Stimulated activated naive CD4-positive, alpha-beta T cell treated with Interleukin-2 at 50 U/mL for 16 hours (primary cell): ENCODE measurements at places on chromosomes 1 and 21.
A peak's percentile ranks its signal among the peaks of the same experiment; 100 is the strongest.

GRCh38 chr1:116256875-116257274, 116.2 kb upstream of the ATP1A1 start:
- DNase-seq = no peak

GRCh38 chr1:53593758-53594380, 134.7 kb downstream of the DMRTB1 start:
- DNase-seq = no peak

GRCh38 chr1:87197156-87197555, 131.5 kb upstream of the LMO4 start:
- no peak for DNase-seq

DNA sequence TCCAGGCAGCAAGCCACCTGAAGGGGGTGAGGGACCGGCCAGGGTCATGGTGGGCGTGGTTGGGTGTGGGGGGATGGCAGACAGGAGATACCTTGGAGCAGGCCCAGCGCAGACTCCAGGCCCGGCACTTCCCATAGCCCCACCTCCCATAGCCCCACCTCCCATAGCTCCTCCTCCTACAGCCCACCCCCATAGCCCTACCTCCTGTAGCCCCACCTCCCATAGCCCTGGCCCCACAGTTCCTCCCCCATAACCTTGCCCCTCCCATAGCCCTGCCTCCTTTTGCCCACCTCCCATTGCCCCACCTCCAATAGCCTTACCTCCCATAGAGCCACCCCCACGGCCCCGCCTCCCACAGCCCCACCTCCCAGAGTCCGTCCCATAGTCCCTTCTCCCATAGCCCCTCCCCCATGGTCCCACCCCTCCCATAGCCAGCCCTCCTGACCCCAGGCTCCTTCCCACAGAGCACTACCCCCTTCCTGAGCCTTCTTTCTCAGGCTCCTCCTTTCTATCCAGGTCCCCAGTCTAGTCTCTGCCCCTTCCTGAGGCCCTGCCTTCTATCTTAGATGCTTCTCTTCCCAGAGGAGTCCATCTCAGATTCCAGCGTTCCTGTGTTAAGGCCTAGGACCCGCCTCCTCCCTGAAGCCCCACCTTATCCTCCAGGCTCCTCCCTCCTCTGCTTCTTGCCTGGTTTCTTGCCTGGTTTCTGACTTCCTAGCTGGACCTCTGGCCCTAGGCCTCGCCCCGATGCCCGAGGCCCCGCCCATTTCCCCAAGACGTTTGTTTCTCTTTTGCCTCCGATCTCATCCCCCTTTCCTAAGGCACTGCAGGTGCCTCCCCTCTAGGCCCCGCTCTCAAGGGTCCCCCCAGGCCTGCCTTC, 46.8 kb downstream of the PTPRU start:
- no peak for DNase-seq

DNA sequence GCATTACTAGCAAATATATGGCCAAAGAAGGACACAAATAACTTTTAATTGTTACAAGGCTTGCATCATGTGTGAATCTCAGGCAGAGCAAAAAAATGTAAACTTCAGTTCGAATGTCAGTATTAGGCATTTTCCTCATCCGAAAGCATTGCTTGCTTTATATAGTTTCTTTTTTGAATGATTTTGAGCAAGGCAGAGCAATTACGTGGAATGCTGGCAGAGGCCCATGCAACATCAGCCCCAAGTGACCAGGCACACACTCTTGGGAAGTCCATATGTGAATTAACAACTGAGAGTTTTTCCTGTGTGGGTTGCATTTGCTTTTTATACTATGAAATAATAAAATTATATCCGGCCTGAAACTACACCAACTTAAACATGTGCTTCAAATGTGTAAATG, 274.8 kb downstream of the PTPRC start:
- DNase-seq = no peak

GRCh38 chr1:145979746-145980456, 15.4 kb downstream of the POLR3GL start:
- DNase-seq = no peak

DNA sequence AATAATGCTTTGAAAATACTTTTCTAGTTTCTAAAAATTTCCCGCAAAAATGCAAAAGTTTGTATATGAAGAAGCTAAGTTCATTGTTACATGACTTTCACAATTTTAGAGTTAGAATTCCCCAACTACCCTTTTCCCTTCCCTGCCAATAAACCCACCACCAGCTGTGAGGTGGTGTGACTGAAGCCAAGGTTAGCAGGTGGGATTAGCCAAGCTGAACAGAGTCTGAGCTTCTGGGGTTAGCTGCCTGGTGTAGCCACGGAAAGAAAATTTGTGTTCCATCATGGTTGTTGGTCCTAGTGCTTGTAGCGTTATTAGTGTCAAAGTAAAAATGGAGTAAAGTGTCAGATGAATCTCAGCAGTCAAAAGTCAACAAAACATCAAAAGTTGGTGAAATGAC, 110.9 kb downstream of the ASTN1 start:
- DNase-seq = no peak

GRCh38 chr1:210949039-210949438, 184.9 kb downstream of the KCNH1 start:
- no peak for DNase-seq

- no peak for DNase-seq
Measured at GRCh38 chr21:28068455-28069358, 924.0 kb downstream of the LTN1 start.

- DNase-seq = no peak
Measured at GRCh38 chr1:242854466-242854865, 330.0 kb upstream of the PLD5 start.

GRCh38 chr21:40625991-40626390, 221.0 kb downstream of the DSCAM start:
- no peak for DNase-seq

- DNase-seq = peak; percentile 2
Measured at GRCh38 chr1:150006881-150007421, 3.6 kb downstream of the OTUD7B start.

DNA sequence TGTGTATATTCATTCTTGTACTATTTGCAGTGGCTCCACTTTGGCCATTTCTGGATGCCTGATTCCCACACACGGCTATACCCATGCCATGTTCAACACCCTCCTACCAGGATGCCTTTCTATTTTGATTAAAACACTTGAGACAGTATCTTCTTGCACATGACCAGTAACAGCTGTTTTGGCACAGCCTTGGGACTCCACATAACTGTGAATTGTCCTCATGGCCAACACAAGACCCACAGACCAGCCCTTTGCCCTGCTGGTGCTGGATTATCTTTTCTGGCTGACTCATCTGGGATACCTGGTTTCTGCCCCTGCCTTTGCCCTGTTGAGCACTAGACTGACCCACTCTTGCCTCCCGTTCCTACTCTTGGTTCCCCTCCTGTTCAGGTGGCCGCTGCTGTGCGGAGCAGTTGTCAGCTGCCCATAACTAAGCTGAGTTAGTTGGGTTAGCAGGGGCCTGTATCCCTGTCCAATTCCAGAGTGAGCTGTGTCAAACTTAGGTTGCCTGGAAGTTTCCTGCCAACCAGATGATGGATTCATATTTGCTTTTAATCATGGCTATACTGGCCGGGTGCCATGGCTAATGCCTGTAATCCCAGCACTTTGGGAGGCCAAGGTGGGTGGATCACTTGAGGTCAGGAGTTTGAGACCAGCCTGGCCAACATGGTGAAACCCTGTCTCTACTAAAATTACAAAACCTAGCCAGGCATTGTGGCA, 10.8 kb upstream of the EYA3 start:
- no peak for DNase-seq

DNA sequence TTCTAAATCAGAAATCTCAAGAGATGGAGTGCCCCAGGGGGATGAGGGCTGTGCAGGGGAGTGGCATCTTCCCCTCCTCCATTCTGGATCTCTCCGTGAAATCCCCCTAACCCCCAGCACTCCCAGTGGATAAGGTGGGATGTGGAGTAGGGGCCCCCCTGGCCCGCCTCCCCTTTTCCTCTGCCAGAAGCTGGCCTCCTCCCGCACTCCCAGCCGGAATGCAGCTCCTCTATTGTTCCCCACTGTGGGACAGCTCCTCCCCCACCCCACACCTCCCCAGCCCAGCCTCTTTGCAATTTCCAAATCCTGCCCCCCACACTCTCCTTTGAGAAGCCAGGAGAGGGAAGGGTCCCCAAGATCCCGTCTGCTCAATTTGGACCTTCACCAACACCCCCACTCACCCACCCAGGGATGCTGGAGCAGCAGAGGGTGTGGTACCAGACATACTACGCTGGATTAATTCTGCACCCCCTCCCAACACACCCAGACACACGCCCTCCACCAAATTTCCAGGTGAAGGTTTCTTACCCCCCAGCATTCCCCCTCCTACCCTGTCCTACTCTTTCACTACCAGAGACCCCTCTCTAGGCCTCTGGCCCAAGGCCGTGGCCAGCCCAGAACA, 1.9 kb downstream of the MEX3A start:
- DNase-seq = no peak

DNA sequence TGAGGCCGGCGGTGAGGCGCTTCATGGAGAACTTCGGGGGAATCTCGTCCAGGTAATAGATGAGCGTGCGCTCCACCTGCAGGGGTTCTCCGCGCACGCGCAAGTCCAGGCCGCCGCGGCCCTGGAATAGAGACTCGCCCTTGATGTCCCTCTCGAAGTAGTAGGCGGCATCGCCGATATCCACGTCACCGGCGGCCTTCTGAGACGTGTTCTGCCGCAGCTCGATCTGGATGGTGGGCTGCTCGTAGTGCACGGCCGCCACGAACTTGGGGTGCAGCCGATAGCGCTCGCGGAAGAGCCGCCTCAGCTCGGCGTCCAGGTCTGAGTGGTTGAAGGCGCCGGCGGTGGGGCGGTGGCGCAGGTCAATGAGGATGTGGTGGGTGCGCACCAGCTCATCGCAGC, 726 bp downstream of the TACSTD2 start:
- DNase-seq = no peak

DNA sequence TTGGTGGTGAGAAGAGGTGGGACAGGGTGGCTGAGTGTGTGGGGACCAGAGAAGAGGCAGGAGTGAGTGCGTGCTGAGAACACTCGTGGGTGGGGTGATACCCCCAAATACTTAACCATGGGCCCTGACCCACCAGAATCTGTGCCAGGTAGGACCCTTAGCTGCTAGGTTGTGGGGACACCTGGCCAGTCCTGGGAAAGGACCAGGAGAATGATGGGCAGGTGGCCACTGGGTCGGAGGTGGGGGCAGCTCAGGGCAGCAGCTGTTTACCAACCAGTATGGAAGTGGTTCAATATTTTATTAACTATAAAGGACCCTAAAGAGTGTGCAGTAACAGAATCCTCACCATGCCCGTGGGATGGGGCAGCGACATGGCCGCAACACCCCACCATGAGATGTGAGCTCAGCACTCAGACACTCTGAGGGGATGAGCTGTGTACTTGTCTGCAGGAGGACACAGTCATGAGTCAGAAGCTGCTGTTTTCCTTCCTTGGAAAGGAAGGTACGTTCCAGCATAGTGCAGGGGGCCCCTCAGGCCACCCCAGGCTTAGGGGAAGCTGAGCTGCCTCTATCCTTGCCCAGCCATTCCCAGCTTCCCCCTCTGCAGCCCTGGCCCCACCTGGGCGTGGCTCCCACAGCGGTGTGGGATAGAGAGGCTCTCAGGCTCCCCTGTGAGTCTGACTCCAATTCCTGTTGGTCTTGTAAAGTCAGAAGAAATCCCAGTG, 25.4 kb downstream of the TEX35 start:
- DNase-seq = no peak

DNA sequence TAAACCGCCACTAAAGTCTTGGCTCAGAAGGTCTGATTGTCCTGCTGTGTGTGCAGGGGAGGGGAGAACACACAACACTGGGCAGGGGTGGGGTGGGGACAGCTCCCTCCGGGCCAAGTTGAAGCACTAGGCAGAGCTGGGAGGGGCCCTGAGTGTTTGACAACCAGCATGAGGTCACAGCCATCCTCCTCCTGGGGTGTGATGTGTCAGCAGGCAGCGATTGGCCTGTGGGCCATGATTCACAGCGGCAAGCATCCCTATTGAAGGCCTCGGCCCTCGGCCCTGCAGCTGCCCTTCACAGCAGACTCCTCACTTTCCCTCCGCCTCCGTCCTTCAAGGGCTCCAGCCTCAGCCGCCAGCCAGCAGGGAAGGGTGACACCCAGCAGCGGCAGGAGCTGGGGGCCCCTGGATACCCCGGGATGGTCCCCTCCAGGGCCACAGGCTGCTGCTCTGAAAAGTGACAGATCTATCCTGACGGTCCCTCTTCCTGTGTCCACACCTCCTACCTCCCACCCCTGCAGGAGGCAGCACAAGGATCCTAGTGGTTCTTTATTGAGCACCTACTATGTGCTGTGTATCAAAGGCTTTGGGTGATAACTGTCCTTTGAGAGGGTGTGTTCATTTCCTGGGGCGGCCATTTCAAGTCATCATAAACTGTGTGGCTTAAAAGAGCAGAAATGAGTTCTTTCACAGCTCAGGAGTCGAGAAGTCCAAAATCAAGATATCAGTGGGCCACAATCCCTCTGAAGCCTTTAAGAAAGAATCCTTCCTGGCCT, 66.0 kb upstream of the SLC25A33 start:
- no peak for DNase-seq

DNA sequence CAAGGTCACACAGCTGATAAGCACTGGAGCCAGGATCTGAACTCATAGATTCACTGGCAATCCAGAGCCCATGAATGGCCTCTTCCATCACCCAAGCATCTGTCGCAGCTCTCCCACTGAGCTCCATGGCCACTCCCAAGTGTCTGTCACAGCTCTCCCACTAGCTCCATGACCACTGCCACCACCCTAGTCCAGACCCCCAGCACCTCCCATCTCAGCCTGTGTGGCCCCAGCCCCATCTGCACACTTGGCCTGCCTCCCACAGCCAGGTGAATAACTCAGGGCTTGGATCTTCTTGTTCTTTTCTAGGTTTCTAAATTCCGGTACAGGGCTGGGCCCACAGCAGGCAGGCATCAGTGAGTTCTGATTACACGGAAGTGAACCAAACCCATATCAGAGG, 76.0 kb downstream of the GLIS1 start:
- DNase-seq = no peak

- DNase-seq = no peak
Measured at GRCh38 chr1:67599085-67599484, 85.9 kb upstream of the GADD45A start.

GRCh38 chr1:63827411-63828321, 53.8 kb downstream of the ROR1 start:
- DNase-seq = no peak
